ENCODE measurements at places on chromosomes 3 and 15. TPM values are rescaled to one million over a fixed set of nuclear protein-coding genes. Genes with fewer than 3 reads are reported as not detected.

DNA sequence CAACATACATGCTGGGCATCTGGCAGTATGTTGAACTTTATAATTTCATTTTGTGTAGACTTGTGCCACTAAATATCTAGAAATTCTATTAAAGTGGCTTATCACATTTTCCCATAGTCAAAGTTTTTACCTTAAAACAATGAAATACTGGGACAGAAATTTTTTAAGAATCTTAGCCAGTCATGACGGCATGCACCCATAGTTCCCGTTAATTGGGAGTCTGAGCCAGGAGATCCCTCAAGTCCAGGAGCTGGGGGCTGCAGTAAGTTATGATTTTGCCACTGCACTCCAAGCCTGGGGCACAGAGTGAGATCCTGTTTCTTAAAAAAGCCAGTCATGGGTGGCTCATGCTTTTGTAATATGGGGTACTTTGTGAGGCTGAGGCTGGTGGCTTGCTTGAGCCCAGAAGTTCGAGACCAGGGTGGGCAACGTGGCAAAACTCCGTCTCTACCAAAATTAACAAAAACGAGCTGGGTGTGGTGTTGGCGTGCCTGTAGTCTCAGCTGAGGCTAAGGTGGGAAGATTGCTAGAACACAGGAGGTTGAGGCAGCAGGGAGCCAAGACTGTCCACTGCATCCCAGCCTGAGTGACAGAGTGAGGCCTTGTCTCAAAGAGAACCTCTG lies 3.1 kb downstream of the RPSA start:
- H3K4me3 ChIP-seq: no peak overlapping the region
- no peak overlapping the region for H3K27ac ChIP-seq
- H3K4me1 ChIP-seq: no peaks in the 10 kb centered on the region

GRCh38 chr3:45579251-45579650 lies 15.3 kb upstream of the LIMD1 start:
- no peaks in the 10 kb centered on the region for H3K36me3 ChIP-seq
- no peak overlapping the region for H3K27ac ChIP-seq
- no peak for DNase-seq
- H3K4me3 ChIP-seq: no peak overlapping the region
- H3K27me3 ChIP-seq: no peaks in the 10 kb centered on the region

- no peak overlapping the region for H3K4me3 ChIP-seq
- H3K27ac ChIP-seq: no peak overlapping the region
- H3K27me3 ChIP-seq: no peaks in the 10 kb centered on the region
- H3K4me1 ChIP-seq: no peaks in the 10 kb centered on the region
- H3K36me3 ChIP-seq: no peaks in the 10 kb centered on the region
These were observed 158.1 kb downstream of the APBA2 start for GRCh38 chr15:29043736-29044502.

DNA sequence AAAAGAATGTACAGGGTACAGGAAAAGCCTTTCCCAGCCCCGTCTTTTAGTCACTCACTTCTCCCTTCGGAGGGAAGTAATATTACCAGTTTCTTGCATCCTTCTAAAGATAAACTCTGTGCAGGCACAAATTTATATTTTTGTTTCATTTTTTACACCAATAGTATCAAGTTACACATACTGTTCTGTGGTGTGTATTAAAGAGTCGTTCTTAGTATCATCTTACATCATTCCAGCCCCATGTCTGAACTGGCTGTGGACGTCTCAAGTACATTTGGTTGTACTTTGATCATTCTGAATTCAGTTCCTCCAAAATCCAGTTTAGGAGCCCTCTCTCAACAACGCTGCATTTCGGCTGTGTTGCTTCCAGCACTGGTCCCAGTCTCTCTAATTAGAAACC lies 68.7 kb downstream of the LMLN start:
- no peak for DNase-seq
- peaks cover 4% of the 10 kb centered on the region for H3K36me3 ChIP-seq
- no peak overlapping the region for H3K27ac ChIP-seq
- no peaks in the 10 kb centered on the region for H3K27me3 ChIP-seq
- H3K4me3 ChIP-seq: no peak overlapping the region

GRCh38 chr3:127809611-127810010 lies 12.7 kb downstream of the MGLL start:
- no peak overlapping the region for H3K4me3 ChIP-seq
- no peaks in the 10 kb centered on the region for H3K27me3 ChIP-seq
- no peak overlapping the region for H3K27ac ChIP-seq
- H3K4me1 ChIP-seq: peaks cover 18% of the 10 kb centered on the region

GRCh38 chr15:45115312-45115820 lies 1.2 kb downstream of the DUOXA2 start:
- H3K27me3 ChIP-seq: peaks cover 22% of the 10 kb centered on the region
- peaks cover 39% of the 10 kb centered on the region for H3K4me1 ChIP-seq
- H3K27ac ChIP-seq: no peak overlapping the region
- DNase-seq: no peak
- H3K4me3 ChIP-seq: no peak overlapping the region
- H3K36me3 ChIP-seq: no peaks in the 10 kb centered on the region

DNA sequence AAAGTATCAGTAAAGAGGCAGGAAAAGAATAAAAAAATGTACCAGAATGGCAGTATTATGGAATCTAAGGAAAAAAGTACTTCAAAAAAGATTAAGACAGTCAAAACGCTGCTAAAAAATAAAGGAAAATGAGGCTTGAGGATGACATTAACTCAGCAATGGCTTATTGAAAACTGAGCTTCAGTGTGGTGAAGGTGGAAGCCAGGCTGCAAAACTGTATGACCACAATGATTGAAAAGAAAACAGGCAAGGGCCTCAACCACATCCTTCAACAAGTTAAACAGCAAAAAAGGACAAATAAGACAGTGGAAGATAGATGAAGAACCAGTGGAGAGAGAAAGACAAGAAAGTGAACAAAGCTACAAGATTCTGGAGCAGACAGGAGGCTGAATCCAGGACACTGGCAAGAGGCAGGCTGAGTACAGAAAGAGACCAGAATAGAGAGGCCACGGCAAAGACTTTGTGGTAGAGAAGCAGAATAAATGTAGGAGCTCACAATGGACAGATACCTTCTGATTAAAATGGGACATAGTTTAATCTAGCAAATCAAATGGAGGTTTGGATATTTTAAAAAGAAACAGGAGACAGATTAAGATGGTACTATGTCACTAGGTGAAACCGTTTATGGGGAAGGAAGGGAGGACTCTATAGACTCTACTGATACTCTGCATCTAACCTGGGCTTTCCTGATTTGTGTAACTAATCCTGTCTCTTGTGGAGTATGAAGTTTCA lies 86.1 kb downstream of the TJP1 start:
- H3K36me3 ChIP-seq: peaks cover 58% of the 10 kb centered on the region
- H3K4me3 ChIP-seq: no peak overlapping the region
- peak overlapping the region; percentile 55 for H3K27ac ChIP-seq
- no peaks in the 10 kb centered on the region for H3K27me3 ChIP-seq
- H3K4me1 ChIP-seq: no peaks in the 10 kb centered on the region

GRCh38 chr3:42013691-42014457 lies 52.0 kb upstream of the ULK4 start:
- peaks cover 42% of the 10 kb centered on the region for H3K4me1 ChIP-seq
- no peaks in the 10 kb centered on the region for H3K36me3 ChIP-seq
- H3K27me3 ChIP-seq: no peaks in the 10 kb centered on the region
- no peak for DNase-seq

DNA sequence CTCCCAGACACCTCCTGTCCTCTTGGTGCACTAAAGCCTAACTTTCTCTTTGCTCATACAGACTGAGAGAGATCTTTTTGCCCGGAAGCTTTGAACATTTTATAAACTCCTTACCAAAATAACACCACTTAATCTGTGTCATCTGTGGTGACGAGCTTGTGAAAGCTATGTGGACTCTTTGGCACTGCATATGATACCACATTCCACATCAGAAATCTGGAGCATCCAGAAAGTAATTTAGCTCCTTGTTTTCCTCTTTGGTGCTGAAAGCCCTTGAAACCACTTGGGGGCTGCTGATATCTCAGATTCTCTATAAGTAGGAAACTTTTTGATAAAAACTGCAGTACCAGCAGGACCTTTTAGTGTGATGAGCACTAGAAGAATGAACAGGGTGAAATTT lies 128.3 kb downstream of the ALCAM start:
- H3K4me1 ChIP-seq: no peaks in the 10 kb centered on the region
- no peak for DNase-seq
- no peak overlapping the region for H3K4me3 ChIP-seq
- no peak overlapping the region for H3K27ac ChIP-seq
- no peaks in the 10 kb centered on the region for H3K27me3 ChIP-seq
- no peaks in the 10 kb centered on the region for H3K36me3 ChIP-seq

The IQGAP1 gene
- total RNA-seq: 56.5 TPM

GRCh38 chr3:30098653-30099455 lies 507.5 kb upstream of the TGFBR2 start:
- H3K36me3 ChIP-seq: no peaks in the 10 kb centered on the region
- H3K4me3 ChIP-seq: no peak overlapping the region
- H3K27me3 ChIP-seq: no peaks in the 10 kb centered on the region
- no peaks in the 10 kb centered on the region for H3K4me1 ChIP-seq
- no peak for DNase-seq
- no peak overlapping the region for H3K27ac ChIP-seq

The PIERCE2 gene
- total RNA-seq: 1.6 TPM

The ACVR2B gene
- total RNA-seq: 6.0 TPM

- no peaks in the 10 kb centered on the region for H3K36me3 ChIP-seq
- peak overlapping the region; percentile 54 for H3K4me3 ChIP-seq
- H3K27ac ChIP-seq: no peak overlapping the region
- H3K27me3 ChIP-seq: no peaks in the 10 kb centered on the region
These were observed 831 bp upstream of the ROBO2 start for GRCh38 chr3:77038930-77039605.

- peak; percentile 57 for DNase-seq
- H3K27ac ChIP-seq: no peak overlapping the region
- peaks cover under 1% of the 10 kb centered on the region for H3K36me3 ChIP-seq
- no peaks in the 10 kb centered on the region for H3K27me3 ChIP-seq
- no peak overlapping the region for H3K4me3 ChIP-seq
These were observed 34.1 kb downstream of the TSPAN3 start for GRCh38 chr15:77036537-77037387.

- H3K36me3 ChIP-seq: no peaks in the 10 kb centered on the region
- H3K4me1 ChIP-seq: no peaks in the 10 kb centered on the region
- H3K27me3 ChIP-seq: no peaks in the 10 kb centered on the region
- H3K4me3 ChIP-seq: no peak overlapping the region
These were observed 440.7 kb upstream of the THBS1 start for GRCh38 chr15:39140060-39140604.

DNA sequence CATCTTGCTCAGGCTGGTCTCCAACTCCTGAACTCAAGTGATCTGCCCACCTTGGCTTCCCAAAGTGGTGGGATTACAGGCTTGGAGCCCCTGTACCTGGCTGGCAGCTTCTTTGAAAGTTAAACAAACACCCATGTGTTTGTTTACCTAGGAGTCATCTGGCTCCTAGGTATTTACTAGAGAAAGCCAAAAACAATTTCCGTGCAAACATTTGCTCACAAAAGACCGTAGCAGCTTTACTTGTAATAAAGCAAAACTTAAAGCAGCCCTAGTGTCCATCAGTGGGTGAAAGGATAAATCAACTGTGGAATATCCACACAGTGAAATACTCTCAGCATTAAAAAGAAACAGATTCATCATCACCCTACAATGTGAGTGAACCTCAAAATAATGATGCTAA lies 29.4 kb upstream of the XCR1 start:
- DNase-seq: no peak
- H3K27me3 ChIP-seq: no peaks in the 10 kb centered on the region
- H3K36me3 ChIP-seq: no peaks in the 10 kb centered on the region
- H3K4me3 ChIP-seq: no peak overlapping the region
- H3K27ac ChIP-seq: no peak overlapping the region
- no peaks in the 10 kb centered on the region for H3K4me1 ChIP-seq

GRCh38 chr3:126057936-126058335 lies 26.0 kb downstream of the SLC41A3 start:
- no peaks in the 10 kb centered on the region for H3K36me3 ChIP-seq
- DNase-seq: no peak
- H3K4me1 ChIP-seq: peaks cover 37% of the 10 kb centered on the region
- no peak overlapping the region for H3K27ac ChIP-seq

The COLQ gene
- 24.3 TPM for total RNA-seq

All from right atrium auricular region (tissue), 2 donors.